ENCODE measurements at places on chromosomes 16 and 17.
A peak's percentile ranks its signal among the peaks of the same experiment; 100 is the strongest.

GRCh38 chr17:18381158-18381952 is 3.8 kb downstream of the EVPLL start:
- DNase-seq = no peak

DNA sequence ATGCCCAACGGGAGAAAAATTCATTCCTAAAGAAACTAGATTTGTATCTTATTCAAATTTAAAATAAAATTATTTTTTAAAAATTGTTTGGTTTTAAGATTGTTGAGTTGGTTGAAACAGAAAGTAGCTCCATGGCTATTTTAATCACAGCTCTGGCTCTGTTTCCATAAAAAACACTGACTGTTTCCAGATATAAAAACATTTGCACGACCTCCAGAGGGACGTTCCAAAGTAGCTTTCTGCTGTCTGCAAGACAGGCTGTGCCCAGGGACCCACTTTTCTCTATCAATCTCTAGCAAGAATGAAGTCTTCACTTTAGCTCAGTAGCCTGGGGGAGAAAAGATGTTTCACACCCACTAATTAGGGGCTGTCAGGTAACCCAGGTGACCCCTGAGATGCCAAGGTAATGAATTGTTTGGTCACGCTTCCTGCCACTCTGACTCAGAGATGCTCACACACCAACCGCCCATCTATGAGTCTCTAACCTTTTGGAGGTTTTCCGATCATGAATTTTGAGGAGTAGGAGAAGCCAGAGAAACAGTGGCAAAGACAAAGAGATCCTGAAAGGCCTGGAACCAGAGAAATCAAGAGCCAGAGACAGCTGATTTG is 220.1 kb upstream of the SOX9 start:
- DNase-seq = no peak

GRCh38 chr17:53649201-53649600 is 173.5 kb upstream of the KIF2B start:
- no peak for DNase-seq

DNA sequence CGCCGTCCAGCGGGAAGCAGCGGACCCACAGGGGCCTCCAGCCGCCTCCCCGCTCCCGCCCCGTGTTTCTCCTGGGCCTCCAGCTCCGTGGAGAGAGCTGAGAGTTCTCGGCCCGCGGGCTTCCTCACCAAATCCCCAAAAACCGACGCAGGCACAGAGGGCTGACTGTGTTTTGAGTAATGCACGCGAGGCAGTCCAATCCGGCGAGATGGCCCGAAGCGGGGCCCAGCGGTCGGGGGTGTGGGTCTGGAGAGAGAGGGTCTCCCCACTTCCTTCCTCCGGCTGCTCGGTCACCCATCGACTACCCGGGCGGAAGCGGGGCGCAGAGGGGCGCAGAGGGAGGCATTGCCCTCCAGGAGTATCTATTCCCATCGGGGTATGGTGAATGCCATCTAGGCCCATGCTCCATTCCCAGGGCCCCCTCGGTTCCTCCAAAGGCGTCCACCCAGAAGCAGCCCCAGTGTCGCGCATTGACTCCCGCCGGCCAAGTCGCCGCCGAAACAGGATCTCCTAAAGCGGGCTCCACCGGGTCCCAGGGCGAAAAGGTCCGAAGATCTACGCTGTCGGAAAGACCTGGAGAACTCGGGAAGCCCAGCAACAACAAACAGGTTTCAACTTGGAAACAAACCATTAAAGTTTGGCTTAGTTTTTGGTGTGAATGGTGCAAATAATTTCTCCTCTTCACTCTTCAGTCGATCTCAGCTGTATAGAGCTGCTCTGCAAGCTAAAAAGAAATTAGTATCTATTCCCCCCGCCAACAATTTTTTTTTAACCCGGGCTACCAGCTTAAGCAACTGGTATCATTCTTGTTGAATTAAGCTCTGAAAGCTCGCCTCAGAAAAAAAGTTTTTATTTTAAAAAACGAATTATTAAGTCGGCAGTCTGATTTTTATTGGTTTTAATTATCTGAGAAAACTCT is 19.2 kb upstream of the HOXB13 start:
- DNase-seq = no peak

DNA sequence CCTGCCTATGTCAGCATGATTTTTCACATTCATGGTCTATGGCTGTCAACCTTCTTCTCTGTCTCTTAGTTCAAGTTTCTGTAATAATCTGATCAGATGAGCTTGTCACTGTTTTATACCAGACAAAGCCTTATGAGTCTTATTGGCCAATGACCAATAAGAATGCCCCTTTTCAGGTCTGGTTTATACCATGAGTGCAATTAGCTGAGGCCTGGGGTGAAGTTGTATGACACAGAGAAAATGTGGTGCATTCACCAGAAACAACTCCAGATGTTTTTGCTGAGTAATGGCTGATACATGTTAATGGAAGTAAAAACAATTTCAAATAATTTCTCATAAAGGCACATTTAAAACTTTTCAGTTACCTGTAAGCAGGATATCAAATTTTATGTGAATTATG is 218.6 kb upstream of the CDH8 start:
- no peak for DNase-seq

DNA sequence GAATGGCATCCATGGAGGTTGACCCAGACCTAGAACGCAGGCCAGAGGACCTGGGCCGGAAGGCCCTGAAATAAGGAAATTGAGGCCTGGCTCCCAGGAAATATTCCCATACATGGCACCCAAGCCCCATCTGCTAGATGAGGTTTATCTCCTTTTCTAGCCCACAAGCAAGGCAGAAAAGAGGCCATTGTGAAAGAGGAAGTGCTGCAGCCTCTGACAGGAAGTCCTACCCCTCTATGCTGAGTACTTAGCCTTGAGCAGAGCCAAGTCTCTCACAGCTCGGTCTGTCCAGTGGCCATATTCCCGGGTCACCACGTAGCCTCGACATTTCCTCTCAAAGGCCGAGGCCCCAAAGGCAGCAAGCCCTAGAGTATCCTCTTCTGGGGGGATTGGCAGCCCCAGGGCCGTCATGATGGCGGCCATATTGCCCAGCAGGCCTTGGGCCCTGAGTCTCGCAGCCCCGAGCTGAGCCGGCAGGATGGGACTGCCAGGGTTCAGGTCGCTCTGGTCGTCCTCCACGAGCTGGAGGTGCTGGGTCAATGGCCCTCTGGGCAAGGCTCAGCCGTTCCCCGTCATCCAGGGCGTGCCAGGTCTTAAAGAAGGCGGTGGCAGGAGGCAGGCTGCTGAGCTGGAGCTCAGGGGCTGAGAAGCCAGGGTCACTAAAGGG is 7.8 kb downstream of the CTF1 start:
- DNase-seq = peak; percentile 86

DNA sequence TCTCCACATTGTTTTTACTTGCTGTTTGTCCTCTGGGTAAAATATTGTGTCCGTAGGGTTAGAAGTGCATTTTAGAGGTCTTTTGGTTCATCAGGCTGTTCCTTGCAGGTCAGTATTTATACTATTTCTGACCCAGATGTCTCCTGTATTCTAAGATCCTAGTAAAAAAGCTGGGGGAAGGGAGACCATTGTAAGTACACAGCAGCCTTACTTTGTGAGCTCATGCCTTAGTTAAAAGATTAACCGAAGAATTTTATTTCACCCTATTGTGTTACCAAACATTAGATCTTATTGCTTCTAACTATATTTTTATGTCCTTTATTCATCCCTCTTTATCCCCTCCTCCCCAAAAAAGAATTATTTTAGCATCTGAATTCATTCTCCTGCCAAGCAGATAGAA is 444.1 kb upstream of the RBFOX1 start:
- no peak for DNase-seq

- no peak for DNase-seq
Measured at GRCh38 chr17:38562903-38563302, 42.8 kb downstream of the SRCIN1 start.

DNA sequence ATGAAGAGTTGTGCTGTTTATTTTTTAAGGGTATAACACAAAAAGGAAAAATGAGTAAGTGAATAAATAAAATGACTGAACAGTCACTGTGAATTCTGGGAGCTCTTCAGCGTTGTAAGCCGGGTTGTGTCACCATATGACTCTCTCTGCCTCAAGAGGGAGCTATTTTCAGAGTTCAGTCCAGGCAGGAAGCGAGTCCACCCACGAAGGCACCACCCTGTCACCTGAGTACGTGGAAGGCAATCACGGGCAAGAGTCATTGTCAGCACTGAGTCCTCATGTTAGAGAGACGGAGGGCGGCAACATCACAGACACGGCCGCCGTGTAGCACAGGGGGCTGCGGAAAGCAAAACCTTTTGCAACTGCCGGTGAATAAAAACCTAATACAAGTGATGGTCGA is 227.6 kb downstream of the UTP18 start:
- peak; percentile 9 for DNase-seq

DNA sequence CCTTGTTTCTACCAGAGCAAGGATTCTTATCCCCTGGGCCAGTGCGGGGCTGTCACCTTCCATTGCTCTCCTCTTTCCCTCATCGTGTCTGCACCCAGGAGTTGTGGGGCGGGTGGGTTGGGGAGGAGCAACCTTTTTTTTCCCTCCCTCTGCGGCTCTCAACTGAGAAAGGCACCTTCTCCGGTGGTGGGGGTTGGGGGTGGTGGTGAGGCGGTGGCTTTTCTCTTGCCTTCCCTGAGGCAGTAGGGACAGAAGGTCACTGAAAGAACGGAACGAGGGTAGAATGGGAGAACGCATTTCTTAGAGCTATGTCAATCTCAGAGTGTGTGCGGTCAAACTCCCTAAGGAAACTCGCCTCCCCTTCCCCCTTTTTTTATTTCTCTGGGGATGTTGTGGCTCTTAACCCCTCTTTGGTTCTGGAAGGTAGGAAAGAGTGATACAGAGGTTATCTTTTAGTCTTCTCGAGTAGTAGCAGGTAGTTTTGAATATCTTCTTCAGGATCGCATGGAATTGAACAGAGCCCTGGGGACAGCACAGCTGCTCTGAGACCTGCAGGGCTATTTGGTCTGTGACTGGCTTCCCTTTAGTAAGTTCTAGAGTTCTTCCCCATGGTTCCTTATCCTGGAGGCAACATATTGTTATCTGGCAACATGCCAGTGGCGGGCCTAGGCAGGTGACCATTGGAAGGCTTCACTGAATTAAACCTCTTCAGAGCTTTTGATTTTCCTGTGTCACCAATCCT is 994 bp downstream of the CLTC start:
- DNase-seq = peak; percentile 42

DNA sequence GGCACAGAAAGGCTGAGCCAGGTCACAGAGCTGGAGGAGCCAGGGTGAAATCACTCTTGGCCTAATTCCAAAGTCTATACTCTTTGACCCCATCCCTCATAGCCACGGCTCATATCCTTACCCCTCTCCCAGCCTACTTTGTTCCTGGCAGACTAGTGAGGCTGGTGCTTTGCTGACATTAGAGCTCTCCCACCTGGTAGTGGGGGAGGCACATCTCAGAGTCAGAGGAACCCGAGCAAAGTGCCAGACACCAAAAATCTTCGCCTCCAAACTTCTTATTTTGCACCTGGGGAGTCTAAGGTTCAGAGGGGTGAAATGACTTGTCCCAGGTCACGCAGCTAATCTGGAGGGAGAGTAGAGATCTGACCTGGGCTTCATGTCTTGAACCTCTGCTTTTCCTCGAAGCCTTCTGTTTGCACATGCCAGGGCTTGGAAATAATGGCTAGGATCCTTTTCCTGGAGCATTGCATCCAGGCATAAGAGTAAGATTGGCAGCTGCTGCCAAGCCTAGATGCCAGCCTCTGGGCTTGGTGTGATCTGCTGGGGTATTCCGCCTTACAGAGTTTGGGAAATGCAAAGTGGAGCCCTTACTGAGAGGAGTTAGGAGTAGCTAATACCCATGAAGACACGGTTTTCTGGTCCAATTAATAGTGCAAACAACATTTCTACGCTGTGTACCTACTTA is 126.9 kb downstream of the SPACA3 start:
- no peak for DNase-seq

- no peak for DNase-seq
Measured at GRCh38 chr16:64312980-64313379, 808.9 kb downstream of the CDH11 start.

- no peak for DNase-seq
Measured at GRCh38 chr16:65178151-65178550, 56.3 kb upstream of the CDH11 start.

- no peak for DNase-seq
Measured at GRCh38 chr17:81239714-81240555, 817 bp downstream of the NDUFAF8 start.

DNA sequence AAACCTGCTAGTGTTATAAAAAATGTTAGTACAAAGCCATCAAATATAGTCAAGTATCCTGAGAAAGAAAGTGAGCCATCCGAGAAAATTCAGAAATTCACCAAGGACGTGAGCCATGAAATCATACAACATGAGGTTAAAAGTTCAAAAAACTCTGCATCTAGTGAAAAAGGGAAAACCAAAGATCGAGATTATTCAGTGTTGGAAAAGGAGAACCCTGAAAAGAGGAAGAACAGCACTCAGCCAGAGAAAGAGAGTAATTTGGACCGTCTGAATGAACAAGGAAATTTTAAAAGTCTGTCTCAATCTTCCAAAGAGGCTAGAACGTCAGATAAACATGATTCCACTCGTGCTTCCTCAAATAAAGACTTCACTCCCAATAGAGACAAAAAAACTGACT is 31.7 kb downstream of the RBBP6 start:
- DNase-seq = no peak

DNA sequence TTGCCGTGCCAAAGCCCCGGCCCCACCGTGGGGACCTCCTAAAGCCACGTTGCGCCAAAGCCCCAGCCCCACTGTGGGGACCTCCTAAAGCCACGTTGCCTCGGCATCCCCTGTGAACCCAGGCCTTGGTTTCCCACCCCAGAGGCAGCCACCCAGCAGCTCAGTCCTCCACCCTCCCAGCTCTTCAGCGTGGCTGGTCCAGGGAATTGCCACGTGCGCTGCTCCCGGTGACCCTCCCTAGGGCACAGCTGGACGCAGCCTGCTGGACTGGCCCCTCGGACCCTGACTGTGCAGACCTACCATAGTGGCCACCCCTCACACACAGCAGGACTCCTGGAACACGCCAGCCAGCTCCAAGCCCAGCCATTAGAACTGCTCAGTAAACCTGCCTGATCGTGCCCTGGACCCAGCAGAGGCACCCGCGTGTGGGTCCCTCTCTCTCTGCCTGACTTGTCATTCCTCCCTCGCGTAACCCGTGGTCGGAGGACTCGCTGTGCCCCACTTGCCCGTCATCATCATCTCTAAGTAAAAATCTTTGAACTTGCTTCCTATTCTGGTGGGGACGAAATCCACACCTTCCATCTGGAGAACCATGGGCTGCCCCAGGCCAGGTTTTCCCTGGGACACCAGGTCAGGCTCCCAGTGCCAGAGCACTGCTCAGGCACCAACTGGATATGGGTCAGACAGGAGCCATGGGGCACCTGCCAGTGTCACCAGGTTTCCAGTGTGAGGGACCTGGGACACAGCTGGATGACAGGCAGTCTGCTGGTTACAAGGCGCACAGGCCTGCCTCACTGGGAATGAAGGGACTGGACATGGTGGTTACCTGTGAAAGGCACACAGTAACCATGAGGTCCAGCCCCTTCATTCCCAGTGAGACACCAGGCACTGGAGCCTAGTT is 5.6 kb downstream of the CIAO3 start:
- DNase-seq = no peak

Data from AML-193 (cell line).